Germinal center (tissue), 1 donor: ENCODE measurements at places on chromosomes 4 and X.

DNA sequence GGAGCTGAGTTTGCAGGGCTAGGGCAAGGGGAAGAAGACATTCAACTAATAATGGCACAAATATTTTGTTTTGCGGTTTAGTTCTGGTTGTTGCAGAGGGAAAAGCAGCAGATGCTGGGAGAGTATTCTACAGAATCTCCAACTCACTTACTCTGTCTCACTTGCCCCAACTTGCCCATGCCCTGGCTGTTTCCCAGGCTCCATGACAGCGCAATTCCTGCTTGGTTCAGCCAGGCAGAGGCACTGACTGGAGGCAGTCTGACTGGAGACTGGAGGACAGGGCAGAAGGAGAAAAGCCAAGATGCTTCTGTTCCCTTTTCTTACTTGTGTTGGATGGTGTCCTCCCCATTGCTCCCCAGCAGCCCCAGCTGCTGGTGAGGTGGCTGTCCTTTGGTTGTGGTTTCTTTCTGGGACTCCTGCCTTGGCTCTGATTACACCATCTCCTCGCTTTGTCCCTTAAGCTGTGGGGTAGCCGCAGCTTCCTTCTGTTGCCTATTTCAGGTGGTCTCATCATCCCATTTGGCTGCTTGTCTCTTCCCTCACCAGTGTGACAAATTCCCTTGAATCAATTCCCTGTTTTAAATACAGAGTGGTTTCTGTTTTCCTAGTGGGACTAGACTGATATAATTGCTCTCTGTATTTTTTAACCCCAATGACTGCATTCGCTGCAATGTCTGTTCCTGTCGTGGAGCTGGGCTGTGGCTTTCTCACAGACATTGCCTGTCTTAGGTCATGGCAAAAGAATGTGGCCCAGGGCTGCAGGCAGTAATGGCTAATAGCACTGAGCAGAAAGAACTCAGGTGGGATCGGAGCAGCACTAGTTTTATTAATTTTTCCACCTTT lies 24.2 kb upstream of the RASL11B start:
- DNase-seq: no peak

DNA sequence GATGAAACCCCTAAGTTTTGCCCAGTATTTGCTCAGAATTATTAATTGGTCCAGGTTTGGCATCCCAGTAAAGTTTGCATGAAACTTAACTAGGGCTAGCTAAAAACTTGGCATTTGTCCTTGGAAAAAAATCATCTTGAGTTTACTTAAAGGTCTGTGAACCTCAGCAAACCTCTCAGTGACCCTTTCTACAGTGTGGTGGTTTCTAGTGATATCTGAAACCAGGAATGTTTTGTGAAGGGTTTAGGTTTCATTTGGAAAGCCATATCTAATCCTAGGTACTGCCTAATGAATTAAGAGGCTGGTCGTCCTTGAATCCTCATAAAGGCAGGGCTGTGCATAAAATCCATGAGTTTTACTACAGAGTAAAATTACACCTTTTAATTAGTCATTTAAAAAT lies 218.5 kb upstream of the ANKRD50 start:
- DNase-seq: no peak

- no peak for DNase-seq
These were observed 98.9 kb downstream of the SPRY1 start for GRCh38 chr4:123495530-123495929.

DNA sequence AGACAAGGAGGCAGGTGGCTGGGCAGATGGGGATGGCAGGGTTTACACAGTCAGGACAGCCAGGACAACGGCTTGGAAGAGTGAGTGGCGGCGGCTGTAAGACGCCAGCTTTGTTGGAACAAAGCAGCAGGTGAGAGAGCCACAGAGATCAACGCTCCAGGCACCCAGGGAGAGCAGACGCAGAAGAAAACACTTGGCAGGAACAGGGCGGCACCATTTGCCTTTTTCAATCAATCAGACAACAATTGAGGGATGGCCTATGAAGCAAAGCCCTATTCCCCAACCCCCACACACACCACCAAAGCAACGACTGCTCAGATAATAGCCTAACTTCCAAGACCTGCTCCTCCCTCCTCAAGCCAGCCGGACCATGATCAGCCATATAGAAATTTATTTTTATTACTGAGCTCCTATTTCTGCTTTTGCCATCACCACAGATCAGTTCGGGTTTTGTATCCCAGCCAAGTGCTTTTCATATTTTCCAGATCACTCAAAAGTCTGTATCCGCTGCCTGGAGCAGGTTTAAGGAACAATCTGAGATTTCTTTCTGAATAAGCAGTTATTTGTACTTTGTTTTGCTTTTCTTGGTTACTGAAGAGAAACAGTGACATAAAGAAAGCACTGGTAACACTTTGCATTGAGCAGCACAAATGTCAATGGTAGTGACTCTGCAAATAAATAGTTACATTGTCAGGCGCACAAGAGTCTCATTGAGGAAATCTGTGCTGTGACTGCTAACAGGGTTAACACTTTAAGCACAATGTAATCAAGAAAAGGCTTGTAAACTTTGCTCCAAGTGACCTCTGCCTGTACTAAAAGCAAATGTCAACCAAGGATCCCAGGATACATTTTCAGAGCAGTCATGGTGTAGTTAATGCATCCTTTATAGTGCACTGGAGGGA lies 81.8 kb upstream of the RBPJ start:
- DNase-seq: no peak

DNA sequence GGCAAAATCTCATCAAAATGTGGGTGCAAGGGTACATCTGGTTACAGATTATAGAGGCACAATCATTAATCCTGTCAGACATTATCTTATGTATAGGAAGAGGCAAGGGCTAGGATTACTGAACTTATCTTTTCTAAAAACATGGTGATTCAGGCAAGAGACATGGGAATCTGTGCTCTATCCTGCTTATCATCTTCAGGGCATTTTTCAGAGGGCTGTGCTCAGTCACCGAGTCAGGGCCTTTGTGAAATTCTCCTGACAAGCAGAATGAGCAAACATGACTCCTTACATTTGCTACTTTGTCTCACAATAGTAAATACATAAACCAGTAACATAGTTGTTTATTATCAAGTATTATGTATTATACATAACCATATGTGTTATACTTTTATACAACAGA lies 84.2 kb upstream of the KCTD8 start:
- DNase-seq: no peak

DNA sequence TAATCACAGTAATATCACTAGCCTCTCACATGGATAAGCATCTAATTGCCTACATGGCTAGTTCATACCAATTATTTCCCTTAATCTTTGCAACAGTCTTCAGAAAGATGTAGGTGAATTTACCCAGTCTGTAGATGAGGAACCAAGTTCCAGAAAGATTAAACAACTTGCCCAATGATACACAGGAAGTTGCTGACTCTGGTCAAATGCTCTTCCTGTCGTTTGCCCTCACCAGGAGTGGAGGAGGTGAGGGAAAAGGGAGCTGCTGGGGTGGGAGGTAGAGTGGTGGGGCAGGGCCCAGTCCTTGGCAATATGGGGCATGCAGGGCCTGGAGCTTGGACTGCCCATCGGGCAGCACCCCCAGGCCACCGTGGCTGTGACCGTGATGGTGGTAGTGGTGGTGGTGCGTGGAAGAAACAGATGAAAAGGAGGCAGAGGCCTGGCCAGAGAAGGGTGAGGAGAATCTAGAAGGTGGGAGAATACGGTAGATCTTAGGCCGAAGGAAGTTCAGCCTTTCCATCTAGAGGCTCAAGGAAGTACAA lies 2.3 kb upstream of the KDM5C start:
- no peak for DNase-seq

GRCh38 chr4:108042927-108043326 lies 53.2 kb downstream of the HADH start:
- DNase-seq: no peak

GRCh38 chr4:53653484-53654053 lies 62.3 kb upstream of the LNX1 start:
- no peak for DNase-seq

GRCh38 chr4:160652790-160653189 lies 1511.0 kb downstream of the FSTL5 start:
- DNase-seq: no peak

DNA sequence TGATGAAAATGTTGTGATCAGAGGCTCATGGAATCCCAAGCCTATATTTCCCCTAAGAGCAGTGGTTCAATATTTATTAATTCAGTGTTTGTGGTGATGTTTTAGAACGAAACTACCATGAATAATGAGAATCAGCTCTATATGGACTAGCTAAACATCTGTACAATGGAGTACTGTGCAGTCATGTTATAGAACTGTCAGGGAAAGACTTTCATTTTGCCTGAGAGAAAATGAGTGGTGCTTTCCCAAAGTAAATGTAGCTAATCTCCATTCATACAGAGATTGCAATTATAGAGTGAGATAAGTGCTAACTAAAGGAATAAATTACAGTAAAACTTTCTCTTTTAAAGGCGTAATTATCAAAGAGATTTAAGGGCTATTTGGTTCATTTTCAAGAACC lies 147.1 kb downstream of the FRAS1 start:
- DNase-seq: no peak

GRCh38 chr4:139711461-139711860 lies 45.8 kb downstream of the MGST2 start:
- no peak for DNase-seq

GRCh38 chrX:80810365-80810978 lies 795 bp upstream of the BRWD3 start:
- DNase-seq: no peak

DNA sequence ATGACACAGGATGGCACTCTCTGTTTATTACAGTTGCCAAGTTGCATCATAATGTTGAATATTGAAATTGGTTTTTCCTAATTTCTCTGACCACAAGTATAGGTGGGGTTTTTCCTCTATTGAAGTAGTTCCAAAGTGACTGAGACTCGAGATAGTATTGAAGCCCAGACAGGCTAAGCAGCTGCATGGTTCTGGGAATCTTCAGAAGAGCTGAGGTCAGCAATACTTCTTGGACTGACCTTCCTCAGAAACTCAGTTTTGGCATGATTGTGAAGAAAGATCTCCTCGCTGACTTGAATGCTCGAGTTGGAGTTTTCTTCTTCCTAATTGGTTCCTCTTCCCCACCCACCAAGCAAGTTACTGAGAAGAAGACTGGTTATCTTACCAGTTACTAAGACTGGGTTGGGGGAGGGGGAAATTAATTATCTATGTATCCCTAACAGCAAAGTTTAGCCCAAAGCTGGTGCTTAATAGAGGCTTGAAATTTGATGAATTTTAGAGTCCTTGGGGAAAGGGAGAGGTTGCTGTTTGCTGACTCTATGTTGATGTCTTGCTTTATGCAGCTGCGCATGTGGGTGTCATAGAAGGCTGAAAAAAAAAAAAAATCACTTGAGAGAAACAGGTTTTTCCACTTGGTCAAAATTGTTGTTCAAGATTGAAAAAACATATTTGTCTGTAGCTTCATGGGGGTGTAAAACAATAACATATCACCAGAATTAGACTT lies 91.1 kb downstream of the P2RY10 start:
- no peak for DNase-seq

DNA sequence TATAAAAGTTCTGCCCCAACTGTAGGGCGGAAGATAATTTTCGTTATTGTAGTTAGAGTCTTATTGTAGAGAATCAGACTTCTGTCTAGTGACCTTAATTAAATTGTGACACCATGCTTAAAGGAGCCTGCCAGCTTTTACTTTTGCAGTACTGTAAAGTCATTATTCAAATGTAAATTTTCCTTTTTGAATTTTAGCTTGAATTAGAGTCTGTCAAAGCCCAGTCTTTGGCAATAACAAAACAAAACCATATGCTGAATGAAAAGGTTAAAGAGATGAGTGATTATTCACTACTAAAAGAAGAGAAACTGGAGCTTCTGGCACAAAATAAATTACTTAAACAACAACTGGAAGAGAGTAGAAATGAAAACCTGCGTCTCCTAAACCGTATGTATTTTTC lies 21.8 kb downstream of the OFD1 start:
- no peak for DNase-seq

DNA sequence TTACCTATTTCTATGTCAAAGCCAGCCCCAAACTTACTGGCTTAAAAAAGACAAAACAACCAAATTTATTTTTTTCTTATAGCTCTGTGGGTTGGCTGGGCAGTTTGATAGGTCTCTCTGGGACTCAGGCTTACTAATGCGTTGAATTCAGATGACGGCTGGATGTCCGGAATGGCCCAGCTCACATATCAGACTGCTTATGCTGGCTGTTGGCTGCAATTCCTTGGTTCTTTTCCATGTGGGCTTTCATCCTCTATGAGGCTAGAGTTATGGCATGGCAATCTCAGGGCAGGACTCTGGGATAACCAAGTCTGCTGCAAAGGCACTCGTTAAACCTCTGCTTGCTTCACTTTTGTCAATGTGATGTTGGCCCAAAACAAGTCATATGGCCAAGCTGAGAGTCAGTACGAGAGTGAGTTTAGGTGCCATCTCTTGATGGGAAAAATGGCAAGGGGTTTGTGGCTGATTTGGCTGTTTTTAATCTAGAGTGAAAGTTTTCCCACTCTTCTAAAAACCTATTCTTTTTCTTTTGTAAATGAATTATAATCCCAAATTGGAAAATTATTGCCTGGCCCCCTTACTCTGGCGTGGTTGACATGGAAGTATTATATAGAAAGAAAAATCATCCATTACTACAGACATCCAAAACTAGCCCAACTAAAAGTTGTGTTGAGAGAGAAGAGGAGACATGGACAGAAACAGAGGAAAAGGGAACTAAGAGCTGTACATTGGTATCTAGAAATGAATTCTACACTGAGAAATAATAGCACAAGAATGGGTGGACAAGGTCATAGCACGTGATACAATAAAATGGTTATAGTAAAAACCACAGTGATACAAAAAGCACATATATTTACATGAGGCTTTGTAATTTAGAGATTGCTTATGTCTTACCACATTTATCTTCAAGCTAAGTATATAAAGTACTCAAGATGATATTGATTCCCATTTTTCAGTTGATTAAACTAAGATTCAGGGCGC lies 6.6 kb downstream of the PRIMPOL start:
- no peak for DNase-seq

DNA sequence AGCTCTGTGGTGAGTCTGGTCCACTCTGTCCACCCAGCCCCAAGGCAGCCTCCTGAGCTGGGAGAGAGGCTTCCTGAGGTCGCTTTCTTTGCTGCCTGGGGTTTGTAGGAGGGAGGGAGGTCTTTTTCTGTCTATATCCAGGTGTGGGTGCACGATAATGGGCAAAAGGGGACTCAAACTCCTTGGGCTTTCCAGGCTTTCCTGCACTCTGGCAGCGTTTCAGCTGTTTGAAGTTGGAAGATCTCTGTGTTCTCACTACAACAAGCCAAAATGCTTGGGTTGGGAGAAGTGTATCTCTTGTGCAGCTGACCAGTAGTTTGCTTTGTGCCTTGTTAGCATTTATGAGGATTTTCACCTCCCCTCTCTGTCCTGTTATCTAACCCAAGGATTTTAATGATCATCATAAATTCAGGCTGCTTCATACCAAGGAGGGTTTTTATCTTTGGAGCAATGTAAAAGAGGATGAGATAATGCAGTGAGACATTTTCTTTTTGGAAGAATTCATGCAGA lies 126.3 kb downstream of the REPS2 start:
- no peak for DNase-seq

DNA sequence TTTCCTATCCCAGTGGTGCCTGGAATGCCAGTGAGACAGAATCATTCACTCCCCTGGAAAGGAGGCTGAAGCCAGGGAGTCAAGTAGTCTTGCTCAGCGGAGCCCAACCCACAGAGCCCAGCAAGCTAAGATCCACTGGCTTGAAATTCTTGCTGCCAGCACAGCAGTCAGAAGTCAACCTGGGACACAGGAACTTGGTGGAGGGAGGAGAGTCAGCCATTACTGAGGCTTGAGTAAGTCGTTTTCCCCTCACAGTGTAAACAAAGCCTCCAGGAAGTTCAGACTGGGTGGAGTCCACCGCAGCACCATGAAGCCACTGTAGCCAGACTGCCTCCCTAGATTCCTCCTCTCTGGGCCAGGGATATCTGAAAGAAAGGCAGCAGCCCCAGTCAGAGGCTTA lies 283.2 kb upstream of the CPEB2 start:
- no peak for DNase-seq
